Chondrocyte (in vitro differentiated cells): ENCODE measurements at places on chromosomes 3 and 15. TPM values are rescaled to one million over a fixed set of nuclear protein-coding genes. Genes with fewer than 3 reads are reported as not detected.

GRCh38 chr3:159685801-159686200, 302.8 kb upstream of the IL12A start:
- peaks cover 2% of the 10 kb centered on the region for H3K27me3 ChIP-seq
- peaks cover 12% of the 10 kb centered on the region for H3K36me3 ChIP-seq
- no peaks in the 10 kb centered on the region for H3K4me1 ChIP-seq
- no peak for DNase-seq

GRCh38 chr3:197026481-197026866, 3.1 kb downstream of the MELTF start:
- peaks cover 33% of the 10 kb centered on the region for H3K4me1 ChIP-seq
- no peak for DNase-seq
- H3K36me3 ChIP-seq, result no peaks in the 10 kb centered on the region
- no peak overlapping the region for H3K4me3 ChIP-seq

DNA sequence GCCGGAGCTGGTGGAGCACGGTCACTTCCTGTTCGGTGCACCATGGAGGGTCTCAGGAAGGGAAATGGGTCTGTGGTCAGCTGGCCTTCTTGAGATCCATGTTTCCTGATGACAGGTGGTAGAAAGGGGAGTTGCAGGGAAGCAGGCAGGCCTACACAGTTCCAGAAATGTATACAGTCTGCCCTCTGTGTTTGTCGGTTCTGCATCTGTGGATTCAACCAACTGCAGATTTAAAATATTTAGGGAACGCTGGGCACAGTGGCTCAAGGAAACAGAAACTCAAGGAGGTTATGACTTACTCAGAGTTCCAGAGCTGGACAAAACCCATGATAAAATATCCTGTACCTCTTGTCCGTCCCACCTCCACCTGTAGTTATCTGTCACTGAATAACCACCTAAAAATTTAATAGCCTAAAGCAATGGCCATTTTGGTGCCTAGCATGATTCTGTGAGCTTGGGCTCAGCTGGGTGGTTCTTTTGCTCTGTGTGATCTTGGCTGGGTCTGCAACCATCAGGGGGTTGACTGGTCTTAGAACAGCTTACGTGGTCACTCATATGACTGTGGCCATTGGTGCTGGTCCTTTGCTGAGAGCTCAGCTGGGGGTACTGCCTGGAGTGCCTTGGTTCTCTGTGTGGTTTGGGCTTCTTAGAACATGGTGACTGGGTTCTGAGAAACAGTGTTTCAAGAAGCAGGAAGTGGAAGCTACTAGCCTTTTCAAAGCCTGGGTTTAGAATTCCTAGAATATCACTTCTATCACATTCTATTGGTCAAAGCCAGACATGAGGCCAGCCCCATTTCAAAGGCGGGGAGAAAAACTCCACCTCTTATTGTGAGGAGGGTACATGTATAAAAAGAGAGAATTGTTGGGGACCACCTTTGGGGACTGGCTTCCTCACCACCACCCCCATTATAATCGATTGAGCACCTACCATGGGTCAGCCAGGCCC, 239.7 kb upstream of the BHLHE40 start:
- H3K27ac ChIP-seq, result peak overlapping the region; percentile 63
- H3K4me1 ChIP-seq, result peaks cover 64% of the 10 kb centered on the region
- no peak for DNase-seq
- no peaks in the 10 kb centered on the region for H3K27me3 ChIP-seq

DNA sequence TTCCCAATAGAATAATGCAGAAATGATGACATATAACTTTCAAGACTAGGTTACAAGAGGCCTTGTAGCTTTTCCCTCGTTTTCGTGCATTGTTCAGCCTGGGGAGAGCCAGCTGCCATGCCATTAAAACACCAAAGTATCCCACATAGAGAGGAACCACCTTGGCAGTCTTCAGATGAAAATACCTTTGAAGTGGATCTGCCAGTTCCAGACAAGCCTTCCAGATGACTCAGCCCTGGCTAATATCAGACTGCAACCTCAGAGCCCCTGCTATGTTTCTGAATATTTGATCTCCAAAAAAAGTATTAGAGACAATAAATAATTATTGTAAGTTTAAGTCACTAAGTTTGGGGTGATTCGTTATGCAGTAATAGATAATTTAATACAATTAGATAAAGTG, 294.3 kb upstream of the GBE1 start:
- no peak for DNase-seq
- H3K4me3 ChIP-seq, result no peak overlapping the region
- no peaks in the 10 kb centered on the region for H3K36me3 ChIP-seq
- no peak overlapping the region for H3K27ac ChIP-seq

DNA sequence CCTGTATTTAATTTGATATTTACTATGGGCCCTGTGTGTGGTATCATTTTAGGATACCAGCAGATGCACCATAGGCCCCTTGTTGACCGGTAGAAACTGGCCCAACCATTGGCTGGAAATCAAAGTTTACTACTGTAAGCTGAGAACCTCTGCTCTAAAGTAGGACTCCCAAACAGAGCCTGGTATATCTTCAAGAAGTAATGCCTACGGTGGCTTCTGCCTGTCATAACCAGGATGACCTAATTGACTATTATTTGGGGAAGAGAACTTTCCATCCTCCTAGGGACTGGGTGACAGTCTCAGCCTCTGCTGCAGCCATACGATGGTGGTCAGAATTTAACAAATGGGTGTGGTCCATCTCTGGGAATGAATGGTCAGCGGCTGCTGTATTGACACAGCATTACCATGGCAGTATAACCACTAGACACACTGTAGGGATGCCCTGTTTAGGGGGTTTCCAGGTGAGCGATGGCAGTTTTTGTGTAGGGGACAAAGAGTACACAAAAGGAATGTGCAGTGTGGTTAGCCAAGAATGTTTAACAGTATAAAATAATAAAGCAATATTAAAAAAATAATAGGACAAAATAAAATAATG, 37.3 kb downstream of the RARB start:
- no peak for DNase-seq
- H3K27ac ChIP-seq, result peak overlapping the region; percentile 69

GRCh38 chr3:66237552-66237951, 16.8 kb downstream of the SLC25A26 start:
- H3K36me3 ChIP-seq, result peaks cover 13% of the 10 kb centered on the region
- H3K4me1 ChIP-seq, result no peaks in the 10 kb centered on the region
- no peak overlapping the region for H3K4me3 ChIP-seq
- H3K27ac ChIP-seq, result no peak overlapping the region
- no peaks in the 10 kb centered on the region for H3K27me3 ChIP-seq

DNA sequence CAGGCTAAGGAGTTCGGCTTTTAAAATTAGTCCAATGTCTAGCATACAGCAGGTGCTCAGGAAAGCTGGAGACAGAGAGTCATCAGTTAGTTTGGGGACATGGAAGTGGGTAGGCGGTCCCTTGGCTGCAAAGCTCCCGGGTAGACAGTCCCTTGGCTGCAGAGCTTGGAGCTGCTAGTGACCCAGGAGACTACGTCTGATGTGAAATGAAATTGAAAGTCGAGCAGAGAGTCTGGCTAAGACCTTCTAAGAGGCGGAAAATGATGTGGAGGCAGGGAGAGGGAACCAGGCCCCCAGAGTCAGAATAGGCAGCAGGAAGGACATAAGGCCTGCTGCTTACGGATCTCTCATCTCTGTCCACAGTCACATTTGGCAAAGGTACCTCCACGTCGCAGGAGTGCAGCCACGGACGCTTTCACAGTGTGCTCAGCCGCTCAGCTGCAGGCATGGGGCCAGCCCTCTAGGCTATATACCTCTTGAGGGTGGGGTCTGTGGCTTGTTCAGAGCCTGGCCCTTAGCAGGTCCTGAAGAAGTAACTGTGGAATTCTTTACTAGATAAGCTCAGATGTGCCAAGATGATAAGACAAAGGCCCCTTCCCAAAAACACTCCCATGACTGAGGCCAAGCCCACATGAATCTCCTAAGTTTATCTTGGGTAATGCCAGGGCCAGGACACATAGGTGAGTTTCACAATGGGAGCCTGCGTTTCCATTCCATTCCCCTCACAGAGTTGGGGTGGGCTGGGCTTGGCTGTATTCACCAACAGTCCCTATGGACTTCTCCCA, 131.7 kb downstream of the XXYLT1 start:
- no peak for DNase-seq
- H3K27ac ChIP-seq, result no peak overlapping the region
- peaks cover 12% of the 10 kb centered on the region for H3K36me3 ChIP-seq
- no peaks in the 10 kb centered on the region for H3K27me3 ChIP-seq
- H3K4me3 ChIP-seq, result no peak overlapping the region
- no peaks in the 10 kb centered on the region for H3K4me1 ChIP-seq

- no peaks in the 10 kb centered on the region for H3K4me1 ChIP-seq
- H3K4me3 ChIP-seq, result no peak overlapping the region
- H3K36me3 ChIP-seq, result no peaks in the 10 kb centered on the region
- H3K27me3 ChIP-seq, result no peaks in the 10 kb centered on the region
Observed at GRCh38 chr15:36814105-36814504, 234.7 kb downstream of the CDIN1 start.

GRCh38 chr15:51183076-51183475, 88.4 kb upstream of the TNFAIP8L3 start:
- H3K4me3 ChIP-seq, result no peak overlapping the region
- H3K27me3 ChIP-seq, result peaks cover 20% of the 10 kb centered on the region
- no peak overlapping the region for H3K27ac ChIP-seq
- DNase-seq, result no peak

- no peaks in the 10 kb centered on the region for H3K27me3 ChIP-seq
- H3K4me3 ChIP-seq, result peak overlapping the region; percentile 26
- H3K27ac ChIP-seq, result peak overlapping the region; percentile 100
- no peak for DNase-seq
Observed at GRCh38 chr15:92907229-92907628, 7.1 kb downstream of the CHD2 start.

DNA sequence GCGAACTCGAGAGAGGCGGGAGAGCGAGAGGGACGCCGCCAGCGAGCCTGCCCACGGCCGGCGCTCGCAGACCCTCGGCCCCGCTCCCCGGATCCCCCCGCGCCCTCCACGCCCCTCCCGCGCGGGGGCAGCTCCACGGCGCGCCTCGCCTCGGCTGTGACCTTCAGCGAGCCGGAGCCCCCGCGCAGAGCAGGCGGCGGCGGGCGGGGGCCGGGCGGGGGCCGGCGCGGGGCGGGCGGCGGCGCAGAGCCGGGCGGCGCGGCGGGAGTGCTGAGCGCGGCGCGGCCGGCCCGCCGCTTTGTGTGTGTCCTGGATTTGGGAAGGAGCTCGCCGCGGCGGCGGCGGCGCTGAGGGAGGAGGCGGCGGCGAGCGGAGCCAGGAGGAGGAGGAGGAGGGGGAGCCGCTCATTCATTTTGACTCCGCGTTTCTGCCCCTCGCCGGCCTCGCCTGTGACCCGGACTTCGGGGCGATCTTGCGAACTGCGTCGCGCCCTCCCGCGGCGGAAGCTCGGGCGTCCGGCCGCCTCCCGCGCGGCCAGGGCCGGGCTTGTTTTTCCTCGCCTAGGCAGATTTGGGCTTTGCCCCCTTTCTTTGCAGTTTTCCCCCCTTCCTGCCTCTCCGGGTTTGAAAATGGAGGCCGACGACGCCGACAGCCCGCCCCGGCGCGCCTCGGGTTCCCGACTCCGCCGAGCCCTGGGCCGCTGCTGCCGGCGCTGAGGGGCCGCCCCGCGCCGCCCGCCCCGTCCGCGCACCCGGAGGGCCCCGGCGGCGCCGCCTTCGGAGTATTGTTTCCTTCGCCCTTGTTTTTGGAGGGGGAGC, 524 bp downstream of the IGF1R start:
- peaks cover 13% of the 10 kb centered on the region for H3K27me3 ChIP-seq
- peaks cover 30% of the 10 kb centered on the region for H3K4me1 ChIP-seq
- DNase-seq, result no peak
- peak overlapping the region; percentile 92 for H3K27ac ChIP-seq
- H3K4me3 ChIP-seq, result peak overlapping the region; percentile 94

GRCh38 chr3:13850161-13850945, 29.5 kb downstream of the WNT7A start:
- H3K27me3 ChIP-seq, result peaks cover 15% of the 10 kb centered on the region
- no peak overlapping the region for H3K27ac ChIP-seq
- peak; percentile 76 for DNase-seq
- no peak overlapping the region for H3K4me3 ChIP-seq
- no peaks in the 10 kb centered on the region for H3K36me3 ChIP-seq

DNA sequence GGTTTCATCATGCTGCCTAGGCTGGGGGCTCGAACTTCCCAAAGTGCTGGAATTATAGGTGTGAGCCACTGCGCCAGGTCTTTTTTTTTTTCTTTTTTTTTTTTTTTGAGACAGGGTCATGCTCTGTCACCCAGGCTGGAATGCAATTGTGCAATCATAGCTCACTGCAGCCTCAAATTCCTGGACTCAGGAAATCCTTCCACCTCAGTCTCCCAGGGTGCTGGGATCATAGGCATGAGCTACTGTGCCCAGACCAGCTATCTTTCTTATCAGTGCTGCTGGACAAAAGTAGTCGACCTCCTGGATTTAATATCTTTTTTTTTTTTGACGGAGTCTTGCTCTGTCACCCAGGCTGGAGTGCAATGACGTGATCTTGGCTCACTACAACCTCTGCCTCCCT, 60.8 kb downstream of the TFDP2 start:
- H3K36me3 ChIP-seq, result peaks cover 8% of the 10 kb centered on the region
- H3K4me3 ChIP-seq, result no peak overlapping the region
- DNase-seq, result no peak
- no peaks in the 10 kb centered on the region for H3K4me1 ChIP-seq

- DNase-seq, result no peak
- H3K27ac ChIP-seq, result peak overlapping the region; percentile 97
- H3K4me1 ChIP-seq, result peaks cover 77% of the 10 kb centered on the region
- no peak overlapping the region for H3K4me3 ChIP-seq
- no peaks in the 10 kb centered on the region for H3K27me3 ChIP-seq
Observed at GRCh38 chr15:48578965-48579364, 66.5 kb downstream of the FBN1 start.

DNA sequence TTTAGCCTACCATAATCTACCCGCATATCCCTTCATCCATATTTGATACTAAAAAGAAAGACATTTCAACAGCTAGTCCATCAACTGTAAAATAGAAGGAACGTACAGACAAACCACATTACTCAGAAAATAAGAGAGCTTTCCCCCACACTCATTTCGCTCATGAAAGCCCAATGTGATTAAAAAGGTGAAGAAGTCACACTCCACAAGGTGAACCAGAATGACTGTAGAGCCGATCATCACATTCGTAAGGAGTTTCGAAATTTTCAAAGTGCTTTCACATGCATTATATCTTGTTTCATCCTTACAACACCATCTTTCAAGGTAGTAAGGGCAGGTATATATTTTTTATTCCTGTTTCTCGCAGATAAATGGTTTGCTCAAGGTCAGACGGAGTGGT, 225.3 kb downstream of the FOXP1 start:
- H3K27ac ChIP-seq, result no peak overlapping the region
- H3K27me3 ChIP-seq, result no peaks in the 10 kb centered on the region
- peaks cover 8% of the 10 kb centered on the region for H3K36me3 ChIP-seq
- DNase-seq, result no peak

The TMCO5A gene
- total RNA-seq, result not detected in 3 replicates

The SPINT1 gene
- 0.87 to 2.0 TPM (median 0.87 TPM) in 3 replicates for total RNA-seq

The DISP2 gene
- total RNA-seq, result 1.3 to 2.2 TPM (median 1.4 TPM) in 3 replicates

The ZBED2 gene
- total RNA-seq, result not detected in 3 replicates

The DGKG gene
- total RNA-seq, result 0.68 to 1.7 TPM (median 1.6 TPM) in 3 replicates

The SLC2A2 gene
- total RNA-seq, result not detected in 3 replicates

The VIPR1 gene
- total RNA-seq, result 5.8 to 17.0 TPM (median 6.1 TPM) in 3 replicates

The SLC9A9 gene
- total RNA-seq, result 2.5 to 5.5 TPM (median 2.6 TPM) in 3 replicates

The PPIB gene
- total RNA-seq, result 706 to 1,018 TPM (median 713 TPM) in 3 replicates

The OR5H15 gene
- not detected in 3 replicates for total RNA-seq

The ACAN gene
- total RNA-seq, result 21.5 to 176 TPM (median 171 TPM) in 3 replicates

The CHRNA5 gene
- 1.6 to 1.8 TPM (median 1.6 TPM) in 3 replicates for total RNA-seq

The AADACL2 gene
- total RNA-seq, result not detected in 3 replicates

The MAGEL2 gene
- 6.4 to 8.0 TPM (median 6.9 TPM) in 3 replicates for total RNA-seq
